ENCODE measurements at places on chromosomes 3 and 15.

DNA sequence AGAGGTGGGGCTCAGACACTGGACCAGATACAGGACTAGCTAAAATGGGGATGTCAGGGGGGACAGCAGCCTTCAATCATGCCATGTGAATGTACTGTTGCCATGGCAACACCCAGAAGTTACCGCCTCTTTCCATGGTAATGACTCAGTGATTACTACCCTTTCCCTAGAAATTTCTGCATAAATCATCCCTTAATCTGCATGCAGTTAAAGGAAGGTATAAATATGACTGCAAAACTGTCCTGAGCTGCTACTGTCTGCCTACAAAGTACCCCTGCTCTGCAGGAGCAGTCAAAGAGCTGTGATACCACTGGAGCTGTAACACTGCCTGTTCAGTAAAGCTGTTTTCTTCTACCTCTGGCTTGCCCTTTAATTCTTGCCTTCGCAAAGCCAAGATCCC, 168.2 kb downstream of the PEAK1 start:
- no peaks in the 10 kb centered on the region for H3K36me3 ChIP-seq
- H3K27ac ChIP-seq = no peak overlapping the region
- H3K27me3 ChIP-seq = no peaks in the 10 kb centered on the region
- DNase-seq = no peak
- H3K4me1 ChIP-seq = no peaks in the 10 kb centered on the region
- no peak overlapping the region for H3K4me3 ChIP-seq

GRCh38 chr15:42800731-42801474, 64.0 kb upstream of the CDAN1 start:
- no peaks in the 10 kb centered on the region for H3K4me1 ChIP-seq
- no peak overlapping the region for H3K27ac ChIP-seq
- H3K4me3 ChIP-seq = no peak overlapping the region
- no peak for DNase-seq
- no peaks in the 10 kb centered on the region for H3K36me3 ChIP-seq
- no peaks in the 10 kb centered on the region for H3K27me3 ChIP-seq

DNA sequence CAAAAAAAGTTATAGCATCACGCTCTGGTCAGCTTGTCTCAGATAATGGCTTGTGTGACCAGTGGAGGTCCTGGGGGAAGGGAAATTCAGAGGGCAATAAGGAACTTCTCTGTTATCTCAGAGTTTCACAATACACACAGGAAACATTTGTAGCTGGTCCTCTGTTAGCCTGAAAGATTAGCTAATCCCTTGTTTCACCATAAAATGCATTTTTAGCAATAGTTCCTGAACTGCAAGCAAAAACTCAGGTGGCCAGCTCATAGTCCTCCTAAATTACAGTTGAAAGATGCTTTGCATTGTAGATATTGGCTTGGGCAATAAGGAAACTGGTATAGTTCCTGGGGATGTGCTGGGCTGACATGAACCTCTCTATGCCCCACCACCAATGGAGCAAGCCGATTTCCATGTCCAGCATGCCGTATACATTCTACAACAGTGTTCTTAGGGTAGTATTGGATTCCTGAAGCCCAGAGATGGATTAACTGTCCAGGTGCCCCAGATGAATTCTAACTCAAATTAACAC, 141.5 kb upstream of the TBL1XR1 start:
- H3K27me3 ChIP-seq = no peaks in the 10 kb centered on the region
- no peak overlapping the region for H3K27ac ChIP-seq
- no peak for DNase-seq
- no peaks in the 10 kb centered on the region for H3K36me3 ChIP-seq
- H3K4me3 ChIP-seq = no peak overlapping the region

DNA sequence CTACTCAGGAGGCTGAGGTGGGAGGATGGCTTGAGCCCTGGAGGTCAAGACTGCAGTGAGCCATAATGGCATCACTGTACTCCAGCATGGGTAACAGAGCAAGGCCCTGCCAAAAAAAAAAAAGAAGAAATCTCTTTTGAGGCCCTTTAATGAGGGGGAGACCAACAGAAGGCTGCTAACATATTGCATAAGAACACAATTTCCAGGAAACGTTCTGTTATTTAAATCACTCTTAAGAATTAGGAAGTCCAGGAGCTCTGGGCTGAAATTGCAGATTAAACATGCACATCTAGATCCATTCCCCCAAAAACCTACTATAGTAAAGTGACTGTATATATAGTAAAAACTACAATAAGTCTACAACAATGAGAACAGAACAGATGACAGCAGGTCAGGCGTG, 16.1 kb upstream of the BLM start:
- DNase-seq = no peak
- no peaks in the 10 kb centered on the region for H3K36me3 ChIP-seq
- H3K4me3 ChIP-seq = no peak overlapping the region
- H3K27ac ChIP-seq = no peak overlapping the region
- no peaks in the 10 kb centered on the region for H3K27me3 ChIP-seq

- no peaks in the 10 kb centered on the region for H3K27me3 ChIP-seq
- no peak overlapping the region for H3K27ac ChIP-seq
- H3K4me1 ChIP-seq = peaks cover 3% of the 10 kb centered on the region
- no peaks in the 10 kb centered on the region for H3K36me3 ChIP-seq
- no peak overlapping the region for H3K4me3 ChIP-seq
Measured at GRCh38 chr15:89155656-89156055, 65.7 kb downstream of the RLBP1 start.

DNA sequence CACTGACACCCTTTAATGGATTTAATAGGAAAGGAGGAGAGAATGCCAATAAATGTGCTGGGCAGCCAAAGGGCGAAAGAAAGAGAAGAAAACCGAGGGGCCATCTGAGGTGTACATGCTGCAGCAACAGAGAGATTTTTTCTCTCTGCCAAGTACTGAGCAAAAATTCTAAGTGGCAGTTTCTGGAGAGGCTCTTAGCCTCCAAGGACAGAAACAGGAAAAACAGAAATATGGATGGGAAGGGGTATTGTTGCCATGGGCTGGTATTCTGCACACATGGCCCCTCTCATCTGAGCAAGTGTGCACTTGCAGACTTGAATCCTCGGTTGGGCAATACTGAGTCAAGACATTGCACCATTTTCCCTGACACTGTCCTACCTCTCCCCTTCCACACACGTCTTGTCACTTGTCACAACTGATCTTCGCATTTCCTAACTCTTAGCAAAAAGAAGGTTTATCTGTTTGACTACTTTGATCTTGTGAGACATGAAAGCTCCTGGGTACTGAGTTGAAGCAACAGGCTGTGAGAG, 73.9 kb downstream of the PRICKLE2 start:
- DNase-seq = no peak
- peaks cover 29% of the 10 kb centered on the region for H3K36me3 ChIP-seq
- H3K27me3 ChIP-seq = no peaks in the 10 kb centered on the region
- H3K4me1 ChIP-seq = peaks cover 12% of the 10 kb centered on the region
- peak overlapping the region; percentile 81 for H3K27ac ChIP-seq

GRCh38 chr3:151085889-151086483, 522 bp downstream of the MED12L start:
- no peak overlapping the region for H3K27ac ChIP-seq
- H3K27me3 ChIP-seq = peaks cover 70% of the 10 kb centered on the region
- no peaks in the 10 kb centered on the region for H3K36me3 ChIP-seq
- peaks cover 28% of the 10 kb centered on the region for H3K4me1 ChIP-seq

- H3K4me3 ChIP-seq = no peak overlapping the region
- no peaks in the 10 kb centered on the region for H3K4me1 ChIP-seq
- DNase-seq = no peak
- H3K27me3 ChIP-seq = no peaks in the 10 kb centered on the region
- no peak overlapping the region for H3K27ac ChIP-seq
Measured at GRCh38 chr3:188123170-188123905, 30.6 kb upstream of the LPP start.

Data from left lung (tissue), 14 donors.